Suppressor macrophage (primary cell): ENCODE measurements at places on chromosomes 7 and 10.

- no peak for DNase-seq
These were observed 40.7 kb downstream of the MRPL32 start for GRCh38 chr7:42972699-42973500.

DNA sequence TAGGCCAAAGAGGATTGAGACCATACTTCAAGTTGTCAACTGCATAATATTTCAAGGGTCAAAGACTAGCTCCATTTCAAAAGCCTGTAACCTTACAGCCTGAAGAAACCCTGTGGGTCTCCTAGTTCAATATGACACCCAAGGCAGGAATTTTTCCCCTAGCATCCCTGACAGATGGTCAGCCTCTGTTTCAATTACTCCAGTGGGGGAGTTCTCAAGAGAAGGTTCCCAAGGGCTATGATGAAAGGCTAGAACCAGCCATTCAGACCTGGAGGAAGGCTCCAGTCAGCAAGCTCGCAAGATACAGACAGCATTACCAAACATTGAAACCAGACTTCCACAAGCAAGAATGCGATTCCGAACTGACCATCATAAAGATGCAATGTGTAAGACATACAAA is 1.6 kb downstream of the HTR7 start:
- no peak for DNase-seq

DNA sequence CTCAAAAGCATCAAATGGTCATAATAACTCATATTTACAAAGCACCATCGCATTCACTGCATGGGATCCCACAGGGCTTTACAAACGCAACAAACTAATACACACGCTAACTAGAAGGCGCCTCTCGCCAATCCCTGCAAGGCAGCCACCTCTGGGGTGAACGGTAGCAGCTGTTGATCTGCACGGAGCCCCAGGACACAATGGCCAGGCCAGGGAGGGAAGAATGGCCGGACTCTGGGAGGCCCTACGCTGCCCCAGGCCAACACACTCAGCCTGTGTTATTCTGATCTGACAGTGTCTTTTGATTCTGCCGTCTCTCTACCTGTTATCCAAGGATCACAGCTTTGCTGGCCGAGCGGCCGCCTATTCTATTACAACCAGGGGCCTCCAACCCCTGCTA is 41.8 kb downstream of the HABP2 start:
- DNase-seq, result no peak

DNA sequence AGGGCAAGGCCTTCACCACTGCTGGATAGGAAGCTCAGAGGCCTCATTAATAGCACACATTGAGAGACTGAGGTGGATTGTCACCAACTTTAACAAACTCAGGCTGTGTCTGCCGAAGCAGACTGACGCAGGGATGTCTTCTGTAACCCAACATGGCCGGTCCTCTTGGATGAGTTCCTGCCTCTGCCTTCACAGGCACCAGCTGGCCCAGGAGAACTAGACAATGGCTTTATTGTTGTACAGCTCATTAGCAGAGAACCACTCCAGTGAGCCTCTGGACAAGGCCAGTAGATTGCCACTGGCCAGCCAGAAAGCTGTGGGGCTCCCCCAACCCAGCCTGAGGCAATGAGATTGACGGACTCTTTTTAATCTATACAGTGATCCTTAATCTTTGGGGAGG is 9.4 kb downstream of the NODAL start:
- no peak for DNase-seq

- DNase-seq, result no peak
These were observed 58.9 kb downstream of the XRCC2 start for GRCh38 chr7:152617056-152617455.

DNA sequence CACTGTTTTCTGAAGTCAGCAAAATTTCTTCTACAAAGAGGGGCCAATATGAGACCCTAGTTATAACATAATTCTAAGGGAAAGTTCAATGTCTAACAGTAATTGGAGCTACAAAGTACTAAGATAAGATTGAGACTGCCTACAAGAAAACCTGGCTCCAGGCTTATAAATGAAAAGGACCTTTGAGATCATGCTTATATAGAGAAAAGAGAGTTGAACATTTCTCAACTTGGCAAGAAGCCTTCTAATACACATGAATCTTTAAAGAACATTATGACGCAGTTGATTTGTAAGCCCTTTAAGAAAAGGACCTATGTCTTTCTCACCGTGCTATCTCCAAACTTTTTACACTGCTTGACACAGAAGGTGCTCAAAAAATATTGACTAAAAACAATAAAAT is 87.9 kb downstream of the TPK1 start:
- no peak for DNase-seq

- peak; percentile 27 for DNase-seq
These were observed 777 bp downstream of the BICC1 start for GRCh38 chr10:58513188-58514110.

GRCh38 chr7:28408960-28409715 is 3.2 kb upstream of the CREB5 start:
- DNase-seq, result peak; percentile 99

GRCh38 chr10:29256586-29256985 is 32.3 kb upstream of the LYZL1 start:
- no peak for DNase-seq

GRCh38 chr7:17289074-17289645 is 9.3 kb upstream of the AHR start:
- no peak for DNase-seq

- no peak for DNase-seq
These were observed 80.6 kb upstream of the LAMB4 start for GRCh38 chr7:108210796-108211195.

DNA sequence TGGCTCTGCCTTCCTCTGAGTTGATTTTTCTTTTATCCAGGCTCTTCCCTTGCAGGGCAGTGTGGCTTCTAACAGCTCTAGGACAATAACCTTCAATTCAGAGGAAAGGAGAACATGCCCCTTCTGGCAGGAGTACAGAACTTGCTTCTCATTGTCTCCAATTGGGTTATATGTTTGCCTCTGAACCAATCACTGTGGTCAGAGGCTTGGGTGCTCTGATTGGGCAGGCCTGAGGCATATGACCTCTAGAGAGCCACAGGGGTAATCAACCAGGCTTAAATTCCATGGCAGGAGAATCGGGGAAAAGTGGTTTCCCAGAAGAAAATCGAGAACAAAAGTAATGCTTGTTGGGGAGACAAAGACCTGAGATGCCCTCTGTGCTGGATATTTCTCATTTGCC is 240.0 kb downstream of the REEP3 start:
- no peak for DNase-seq

DNA sequence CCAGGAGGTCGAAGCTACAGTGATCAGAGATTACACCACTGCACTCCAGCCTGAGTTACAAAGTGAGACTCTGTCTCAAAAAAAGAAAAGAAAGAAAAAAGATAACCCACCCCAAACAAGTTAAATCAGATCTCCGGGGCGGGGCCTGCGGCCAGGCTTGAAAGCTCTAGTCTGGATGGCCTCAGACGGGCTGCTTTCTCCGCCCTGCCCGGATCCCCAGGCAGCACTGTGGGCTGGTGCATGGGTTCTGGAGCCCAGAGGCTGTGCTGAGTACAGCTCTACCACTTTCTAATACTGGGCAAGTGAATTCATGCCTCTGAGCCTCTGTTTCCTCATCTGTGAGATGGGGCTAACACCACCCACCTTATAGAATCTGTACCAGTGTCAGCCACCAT is 83.7 kb downstream of the ZMIZ1 start:
- no peak for DNase-seq

DNA sequence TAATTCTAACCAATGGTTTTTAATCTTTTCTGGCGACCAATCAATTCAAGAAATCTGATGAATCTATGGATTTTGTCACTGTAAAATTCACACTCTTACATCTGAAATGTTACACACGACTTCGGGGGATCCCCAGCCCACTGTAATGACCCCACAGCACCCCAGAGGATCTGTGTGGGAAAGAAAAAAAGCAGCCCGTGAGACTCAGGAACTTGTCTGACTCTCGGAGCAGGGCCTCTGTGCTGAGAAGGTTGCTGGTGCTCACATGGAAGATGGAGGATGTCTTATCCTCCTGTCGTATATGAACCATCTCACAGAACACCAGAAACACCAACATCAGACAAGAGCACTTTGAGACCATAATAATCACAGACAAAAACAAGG is 228.4 kb upstream of the INHBA start:
- no peak for DNase-seq

DNA sequence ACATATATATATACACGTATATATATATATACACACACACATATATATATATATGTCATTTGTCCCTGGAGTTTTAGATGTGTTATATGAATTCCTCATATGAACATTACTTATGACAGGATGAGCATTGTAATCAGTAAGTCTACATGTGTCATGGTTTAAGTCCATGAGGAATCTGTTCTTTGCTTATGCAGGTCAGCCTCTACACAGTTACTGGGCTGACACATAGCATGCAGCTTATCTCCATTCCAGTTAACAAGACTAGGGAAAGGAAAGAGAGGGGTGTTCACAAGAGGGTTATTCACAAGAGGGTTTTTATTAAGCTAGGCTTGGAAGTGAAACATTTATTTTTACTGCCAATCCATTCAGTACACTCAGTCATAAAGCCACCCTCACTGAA is 226.7 kb downstream of the SNX13 start:
- no peak for DNase-seq

DNA sequence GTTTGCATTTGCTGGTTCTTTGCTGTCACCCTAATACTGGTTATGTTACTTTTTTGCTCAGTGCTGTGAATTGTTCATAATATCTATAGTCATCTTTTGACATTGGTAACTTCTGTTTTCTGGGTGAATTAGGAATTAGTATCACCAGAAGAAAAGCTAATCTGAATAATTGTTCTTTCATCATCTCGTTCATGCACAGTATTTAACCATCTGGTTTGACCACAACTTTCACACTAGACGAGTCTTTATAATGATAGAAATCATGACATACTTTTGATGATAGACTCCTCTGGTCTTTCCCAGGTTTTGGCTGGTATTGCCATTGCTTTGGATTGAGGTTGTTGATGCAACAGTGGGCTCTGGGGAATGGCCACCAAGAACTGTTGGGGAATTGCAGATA is 25.1 kb downstream of the SGPL1 start:
- DNase-seq, result no peak

- no peak for DNase-seq
These were observed 30.4 kb downstream of the STEAP1B start for GRCh38 chr7:22469371-22470143.

DNA sequence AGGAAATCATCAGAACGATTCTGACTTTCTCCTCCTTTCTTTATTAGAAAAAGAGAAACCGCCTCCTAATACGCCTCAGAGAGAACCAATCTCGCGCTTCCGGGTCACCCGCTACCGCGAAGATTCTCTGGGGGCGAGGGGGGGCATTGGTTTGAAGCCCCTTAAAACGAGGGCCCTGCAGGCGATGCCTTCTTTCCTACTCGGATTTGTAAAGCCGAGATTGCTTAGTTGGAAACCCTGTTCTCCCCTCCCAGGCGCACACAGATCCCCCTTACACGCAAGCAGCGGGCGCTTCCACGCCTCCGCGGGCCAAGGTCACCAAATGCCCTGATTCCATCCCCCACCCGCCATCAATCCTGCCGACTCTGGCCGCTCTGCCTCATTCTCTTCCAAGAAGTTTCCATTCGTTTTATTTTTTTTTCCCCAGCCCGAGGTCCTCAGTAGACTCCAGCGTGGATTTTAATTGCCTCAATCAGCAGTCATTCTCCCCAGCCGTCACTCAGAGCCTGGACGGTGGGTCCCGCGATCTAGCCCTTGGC is 1.1 kb upstream of the GAD2 start:
- no peak for DNase-seq

DNA sequence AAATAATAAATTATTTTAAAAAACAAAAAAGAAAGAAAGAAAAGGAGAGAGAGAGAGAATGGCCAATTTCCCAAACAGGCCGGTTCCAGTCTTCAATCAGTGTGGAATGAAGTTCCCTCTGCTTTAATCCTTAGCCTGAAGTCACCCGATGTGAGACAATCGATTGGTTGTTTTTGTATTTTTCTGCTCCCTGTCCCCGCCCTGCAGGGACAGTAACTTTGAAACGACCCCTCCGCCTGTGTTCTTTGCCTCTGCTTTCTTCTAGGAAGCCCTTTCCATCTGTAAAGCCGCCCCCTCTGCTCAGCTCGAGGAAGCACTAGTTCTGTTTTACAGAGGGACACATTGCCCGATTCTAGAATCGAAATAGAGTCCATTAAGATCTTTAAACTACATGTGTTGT is 33.4 kb downstream of the FOXL3 start:
- DNase-seq, result no peak

- peak; percentile 10 for DNase-seq
These were observed 73.5 kb downstream of the SAMD9 start for GRCh38 chr7:93044147-93044810.

DNA sequence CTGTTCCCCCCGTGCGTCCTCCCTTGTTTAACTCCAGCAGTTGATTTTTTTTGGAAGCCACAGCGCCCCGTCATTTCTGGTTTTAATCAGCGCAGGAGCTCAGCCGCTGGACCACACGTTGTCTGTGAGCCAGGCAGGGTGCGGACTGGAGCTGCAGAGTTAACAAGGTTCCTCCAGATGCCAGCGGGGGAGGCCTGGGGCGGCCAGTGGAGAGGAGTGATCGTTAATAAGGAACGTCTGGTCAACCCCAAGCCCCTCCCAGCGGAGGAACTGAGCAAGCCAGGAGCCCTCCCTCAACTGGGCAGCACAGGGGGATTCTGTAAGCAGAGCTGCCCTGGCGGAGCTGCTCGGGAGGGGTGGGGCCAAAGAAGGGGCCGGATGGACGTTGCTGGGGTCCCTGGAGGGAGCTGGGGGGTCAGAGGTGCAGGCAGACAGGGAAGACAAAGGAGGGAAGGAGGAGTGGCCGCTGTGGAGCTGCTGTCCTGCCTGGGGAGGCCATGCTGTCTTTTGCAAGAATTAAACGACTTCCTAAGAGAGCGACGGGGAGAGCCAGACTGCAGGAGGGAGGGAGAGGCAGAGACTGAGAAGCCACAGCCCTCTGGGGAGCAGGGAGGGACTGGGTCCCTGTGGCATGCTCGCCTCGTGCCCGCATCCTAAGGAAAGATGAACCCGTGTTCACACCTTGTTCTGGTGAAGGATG is 537.1 kb upstream of the FOXK1 start:
- DNase-seq, result no peak

DNA sequence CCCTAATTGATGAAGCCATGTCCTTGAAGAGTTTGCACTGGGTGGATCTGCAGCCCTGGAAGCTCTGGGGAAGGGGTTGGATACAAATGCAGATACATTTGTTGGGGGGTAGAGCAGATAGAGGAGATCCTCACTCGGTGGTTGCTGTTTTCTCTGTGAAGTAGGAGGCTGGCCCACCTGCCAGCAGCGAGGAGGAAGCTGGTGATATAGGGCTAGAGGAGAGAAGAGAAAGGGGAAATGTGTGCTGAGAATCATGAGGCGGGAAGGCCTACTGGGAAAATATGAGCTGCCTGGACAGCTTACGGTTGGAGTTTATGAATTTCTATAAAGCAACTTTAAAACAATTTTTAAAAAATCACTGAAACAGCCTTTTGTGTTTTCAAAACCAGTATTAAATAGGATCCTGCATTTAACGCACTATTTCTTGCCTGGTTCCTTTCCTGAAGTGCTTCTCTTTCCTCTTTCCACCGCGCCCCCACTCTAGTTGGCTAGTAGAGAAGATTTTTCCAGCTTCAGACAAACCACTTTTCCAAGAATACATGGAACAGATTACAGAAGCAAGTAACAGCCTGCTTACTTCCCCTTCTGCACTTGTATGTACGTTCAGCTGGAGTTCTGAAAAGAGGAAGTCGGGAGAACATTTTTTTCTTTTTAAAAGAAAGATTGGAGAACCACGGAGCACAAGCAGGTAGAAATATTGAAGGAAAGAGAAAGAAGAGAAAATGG is 100.6 kb upstream of the GLCCI1 start:
- peak; percentile 61 for DNase-seq
